Esophagus mucosa (tissue), 1 donor: ENCODE measurements at places on chromosomes 11 and 22.
A peak's percentile ranks its signal among the peaks of the same experiment; 100 is the strongest.

- no peak for ATAC-seq
Observed at GRCh38 chr11:27455667-27456066, 16.9 kb downstream of the LGR4 start.

DNA sequence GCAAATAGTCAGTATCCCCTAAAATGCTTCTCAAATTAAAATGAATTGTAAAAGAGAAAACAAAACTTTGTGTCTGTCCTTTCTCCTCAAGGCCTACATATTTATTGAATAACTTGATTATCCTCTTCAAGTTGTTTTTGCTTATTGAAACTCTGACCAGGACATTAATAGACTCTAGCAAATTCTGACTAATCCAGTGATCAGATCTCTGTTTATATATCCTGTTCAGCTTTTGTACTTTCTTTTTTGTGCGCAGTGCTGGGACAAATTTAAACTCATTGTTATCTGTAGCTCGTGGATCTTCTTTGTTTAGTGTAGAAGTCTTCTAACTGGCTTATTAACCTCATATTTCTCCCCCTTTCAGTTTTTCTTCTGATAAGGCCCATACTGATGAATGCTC is 139.9 kb upstream of the SORL1-AS1 start:
- ATAC-seq = no peak

DNA sequence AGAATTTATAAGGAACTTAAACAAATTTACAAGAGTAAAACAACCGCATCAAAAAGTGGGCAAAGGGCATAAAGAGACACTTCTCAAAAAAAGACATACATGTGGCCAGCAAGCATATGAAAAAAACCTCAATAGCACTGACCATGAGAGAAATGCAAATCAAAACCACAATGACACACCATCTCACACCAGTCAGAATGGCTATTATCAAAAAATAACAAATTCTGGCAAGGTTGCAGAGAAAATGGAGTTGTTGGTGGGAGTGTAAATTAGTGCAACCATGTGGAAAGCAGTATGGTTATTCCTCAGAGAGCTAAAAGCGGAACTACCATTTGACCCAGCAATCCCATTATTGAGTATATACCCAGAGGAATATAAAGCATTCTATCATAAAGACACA is 866.8 kb upstream of the TENM4 start:
- ATAC-seq = no peak

DNA sequence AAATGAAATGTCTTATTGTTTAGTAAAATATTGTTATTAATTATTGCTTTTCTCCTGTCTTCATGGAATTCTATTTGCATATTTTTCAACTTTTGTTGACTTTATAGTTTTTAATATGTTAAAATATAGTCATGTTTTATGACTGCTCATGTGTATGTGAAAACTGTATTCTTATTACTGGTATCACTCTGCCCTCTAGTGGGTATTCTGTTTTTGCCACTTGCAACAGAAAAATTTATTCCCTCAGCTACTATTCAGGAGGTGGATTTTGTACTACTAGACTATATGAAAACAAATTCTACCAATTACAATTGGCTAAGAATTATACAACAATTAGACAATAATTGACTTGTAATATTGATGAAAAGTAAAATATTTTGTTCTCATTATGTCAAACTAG is 45.0 kb downstream of the OR4C6 start:
- no peak for ATAC-seq

DNA sequence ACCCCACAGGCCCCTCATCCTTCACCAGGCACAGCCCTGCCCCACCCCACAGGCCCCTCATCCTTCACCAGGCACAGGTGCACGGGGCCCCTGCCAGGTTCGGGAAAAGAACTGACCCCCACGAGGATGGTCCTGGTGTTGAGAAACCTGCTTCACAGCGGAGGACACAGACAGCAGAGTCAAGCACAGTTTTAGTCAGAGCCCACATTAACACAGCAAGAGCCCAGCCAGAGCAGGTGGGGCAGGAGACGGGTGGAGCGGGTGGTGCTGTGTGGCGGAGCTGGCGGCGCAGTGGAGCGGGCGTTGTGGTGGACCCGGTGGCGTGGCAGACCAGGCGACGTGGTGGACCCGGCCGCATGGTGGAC is 1085.5 kb downstream of the BRD1 start:
- no peak for ATAC-seq

- ATAC-seq = peak; percentile 68
Observed at GRCh38 chr11:57597916-57598830, 688 bp downstream of the SERPING1 start.

DNA sequence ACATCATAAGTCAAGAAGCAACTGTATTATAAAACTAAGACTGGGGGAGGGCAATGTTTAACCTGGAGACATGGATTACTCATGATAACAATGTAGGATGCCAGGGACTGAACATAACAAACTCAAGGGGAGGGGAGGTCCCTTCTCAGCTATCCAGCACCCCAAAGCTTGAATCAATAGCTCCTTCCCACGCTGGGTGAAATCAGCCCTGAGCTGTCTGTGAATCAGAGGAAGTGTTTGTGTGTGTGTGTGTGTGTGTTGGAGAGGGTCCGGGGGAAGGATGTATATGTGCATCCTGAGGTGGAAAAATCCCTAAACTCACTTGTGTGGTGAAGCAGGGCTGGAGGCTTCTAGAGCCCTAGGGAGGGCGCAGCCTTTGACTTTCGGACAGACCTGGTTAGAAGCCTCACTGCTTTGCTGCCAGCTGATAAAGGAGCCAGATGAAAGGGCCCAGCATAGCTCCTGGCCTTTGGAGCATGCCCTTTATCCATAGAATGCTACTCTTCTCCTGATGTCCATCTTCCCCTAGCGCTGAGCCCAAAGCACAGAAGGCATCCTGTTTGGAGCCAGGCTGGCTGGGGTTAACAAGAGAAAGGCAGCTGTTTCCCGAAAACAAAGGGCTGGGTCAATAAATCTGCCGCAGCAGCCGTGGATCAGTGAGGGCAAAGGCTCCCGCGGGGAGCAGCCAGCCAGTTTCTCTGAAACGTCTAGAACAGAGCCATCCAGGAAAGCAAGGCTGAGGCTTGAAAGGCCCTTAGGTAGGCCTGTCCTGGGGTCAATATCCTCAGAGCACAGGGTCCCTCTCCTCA is 35.8 kb downstream of the TNKS1BP1 start:
- no peak for ATAC-seq

DNA sequence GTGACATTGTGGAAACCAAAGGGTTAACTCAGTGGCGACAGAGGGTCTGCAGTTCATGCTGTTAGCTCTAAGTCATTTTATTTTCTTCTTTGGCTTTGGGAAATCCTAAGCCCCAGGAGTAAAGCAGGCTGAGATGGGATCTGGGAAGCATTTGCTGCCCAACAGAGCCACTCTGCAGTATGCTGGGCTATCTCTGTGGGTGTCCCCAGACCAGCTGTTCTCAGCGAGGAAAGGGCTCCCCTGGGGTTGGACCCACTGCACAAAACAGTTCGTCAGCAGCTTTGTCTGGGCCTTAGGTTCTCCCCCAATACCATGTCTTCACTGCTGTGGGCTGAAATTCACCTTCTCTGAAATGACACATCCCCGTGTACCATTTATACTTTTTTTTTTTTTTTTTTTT is 34.0 kb downstream of the KREMEN1 start:
- ATAC-seq = no peak

GRCh38 chr22:43723816-43724215 is 88.3 kb downstream of the EFCAB6 start:
- no peak for ATAC-seq
